ENCODE measurements at places on chromosomes 2 and 18.

DNA sequence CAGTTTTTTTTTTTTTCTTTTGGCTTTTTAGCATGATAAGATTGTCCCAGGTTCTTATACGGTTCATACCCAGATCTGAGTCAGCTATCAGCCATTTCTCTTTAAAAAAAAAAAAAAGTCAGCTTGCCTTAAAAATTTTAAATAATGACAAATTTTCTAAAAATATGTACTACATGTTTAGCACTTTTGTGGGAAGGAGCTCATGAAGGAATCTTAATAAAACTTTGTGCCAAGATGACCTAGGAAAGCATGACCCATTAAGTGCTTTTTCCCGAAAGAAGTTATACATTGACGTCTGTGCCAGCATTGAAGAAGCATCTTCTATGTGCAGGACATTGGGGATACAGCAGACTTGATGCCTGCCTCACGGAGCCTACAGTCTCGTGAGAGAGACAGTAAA lies 4.5 kb upstream of the RBMS1 start:
- DNase-seq, result no peak

DNA sequence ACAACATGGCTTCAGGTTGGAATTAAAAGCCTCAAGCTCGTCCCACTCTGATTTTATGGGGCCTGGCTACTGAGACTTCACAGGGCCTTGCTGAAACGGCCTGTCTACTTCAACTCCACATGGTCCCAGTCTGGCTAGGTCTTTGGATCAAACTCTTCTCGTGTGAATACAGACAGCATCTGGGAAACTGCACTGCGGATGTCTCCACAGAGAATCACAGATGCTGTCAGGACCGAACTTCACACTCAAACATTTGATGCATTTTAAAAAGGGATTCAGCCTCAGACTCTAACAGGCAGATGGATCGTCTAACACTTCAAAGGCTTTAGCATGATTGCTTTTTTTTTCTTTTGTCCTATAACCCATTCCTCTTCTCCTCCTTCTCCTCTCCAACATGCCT lies 198.5 kb downstream of the ZNF521 start:
- DNase-seq, result no peak

GRCh38 chr2:178271629-178272333 lies 77.5 kb downstream of the OSBPL6 start:
- DNase-seq, result no peak

- peak; percentile 98 for DNase-seq
Observed at GRCh38 chr2:216315802-216316603, 56.3 kb downstream of the MARCHF4 start.

DNA sequence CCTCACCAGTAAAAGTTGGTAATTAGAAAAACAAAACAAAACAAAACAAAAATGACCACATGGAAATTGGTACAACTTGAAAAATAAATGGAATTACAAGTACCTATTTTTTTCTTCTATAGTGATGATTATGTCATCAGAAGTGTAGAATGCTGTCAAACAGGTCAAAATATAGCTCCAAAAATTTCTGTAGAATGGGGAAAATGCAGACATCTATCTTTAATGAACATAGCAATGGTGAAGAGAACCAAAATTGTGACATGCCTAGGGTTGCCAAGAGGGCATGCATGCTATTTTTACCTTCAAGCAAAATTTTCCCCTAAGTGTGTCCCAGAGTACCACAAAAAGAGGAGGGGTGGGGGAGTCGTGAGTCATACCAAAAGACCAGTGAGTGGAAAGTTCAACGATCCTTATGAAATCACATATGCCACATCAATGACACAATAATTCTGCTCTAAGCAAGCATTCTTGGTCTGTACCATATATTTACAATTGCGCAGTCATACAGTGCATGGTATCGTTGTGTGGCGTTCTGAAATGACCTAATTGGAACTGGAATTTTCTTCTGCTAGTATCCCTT lies 1436.4 kb downstream of the SUCLG1 start:
- no peak for DNase-seq

DNA sequence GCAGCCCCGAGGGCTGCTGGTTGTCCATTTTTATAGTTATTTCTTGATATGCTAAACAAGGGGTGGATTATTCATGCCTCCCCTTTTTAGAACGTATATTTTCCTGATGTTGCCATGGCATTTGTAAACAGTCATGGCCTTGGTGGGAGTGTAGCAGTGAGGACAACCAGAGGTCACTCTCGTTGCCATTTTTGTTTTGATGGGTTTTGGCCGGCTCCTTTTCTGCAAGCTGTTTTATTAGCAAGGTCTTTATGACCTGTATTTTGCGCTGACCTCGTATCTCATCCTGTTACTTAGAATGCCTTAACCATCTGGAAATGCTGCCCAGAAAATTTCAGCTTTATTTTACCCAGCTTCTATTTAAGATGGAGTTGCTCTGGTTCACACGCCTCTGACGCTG lies 825.8 kb upstream of the CDH2 start:
- no peak for DNase-seq

- DNase-seq, result no peak
Observed at GRCh38 chr2:88086401-88086800, 18.8 kb downstream of the SMYD1 start.

DNA sequence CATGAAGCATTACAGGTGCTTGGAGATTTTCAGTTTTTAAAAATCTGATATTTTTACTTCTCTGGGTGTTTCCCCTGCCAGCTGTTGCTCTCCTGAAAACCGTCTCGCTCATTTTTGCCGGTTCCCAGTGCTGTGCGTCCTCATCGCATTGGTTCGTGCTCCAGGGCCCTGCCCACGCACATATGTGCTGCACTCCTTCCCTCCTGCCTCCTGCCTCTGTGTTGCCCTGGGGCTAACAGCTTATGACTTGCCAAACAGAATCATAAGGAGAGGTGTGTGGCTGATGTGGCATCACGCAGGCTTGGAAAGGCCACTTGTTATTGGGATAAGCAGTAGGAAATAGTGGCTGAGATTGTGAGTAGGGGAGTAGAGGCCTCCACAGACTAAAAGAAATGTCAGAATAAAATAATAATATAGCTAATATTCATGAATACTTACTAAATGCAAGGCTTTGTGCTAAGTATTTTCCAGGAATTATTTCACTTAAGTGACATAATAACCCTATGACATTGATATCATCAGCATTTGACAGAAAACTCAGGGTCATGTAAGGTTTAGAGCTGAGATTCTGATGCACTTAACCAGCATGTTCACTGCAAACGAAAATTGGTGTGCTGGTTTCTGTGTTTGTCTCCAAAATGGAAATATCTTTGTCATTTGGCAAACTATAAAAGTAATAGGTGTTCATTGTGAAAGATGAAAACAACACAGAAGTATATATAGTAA lies 53.5 kb downstream of the SLC4A1AP start:
- no peak for DNase-seq

- DNase-seq, result no peak
Observed at GRCh38 chr18:2610549-2610948, 39.2 kb downstream of the NDC80 start.

DNA sequence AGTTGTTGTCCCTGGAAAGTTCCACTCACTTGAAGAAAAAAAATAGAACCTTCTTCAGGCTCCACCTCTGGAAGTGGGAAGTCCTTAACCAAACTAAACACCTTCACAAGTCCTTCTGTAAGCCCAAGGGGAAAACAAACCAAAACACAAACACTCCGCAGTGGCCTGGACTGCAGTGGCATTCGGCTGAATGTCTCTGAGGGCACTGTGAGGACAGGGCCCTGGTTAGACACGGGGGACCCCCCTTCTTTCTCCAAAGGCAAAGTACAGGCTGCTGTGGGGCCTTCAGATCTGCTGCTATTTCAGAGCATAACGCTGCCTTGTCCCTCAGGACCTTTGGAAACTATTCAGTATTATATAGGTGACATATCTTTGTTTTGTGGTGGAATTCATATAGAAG lies 28.1 kb downstream of the FOSL2 start:
- DNase-seq, result no peak

DNA sequence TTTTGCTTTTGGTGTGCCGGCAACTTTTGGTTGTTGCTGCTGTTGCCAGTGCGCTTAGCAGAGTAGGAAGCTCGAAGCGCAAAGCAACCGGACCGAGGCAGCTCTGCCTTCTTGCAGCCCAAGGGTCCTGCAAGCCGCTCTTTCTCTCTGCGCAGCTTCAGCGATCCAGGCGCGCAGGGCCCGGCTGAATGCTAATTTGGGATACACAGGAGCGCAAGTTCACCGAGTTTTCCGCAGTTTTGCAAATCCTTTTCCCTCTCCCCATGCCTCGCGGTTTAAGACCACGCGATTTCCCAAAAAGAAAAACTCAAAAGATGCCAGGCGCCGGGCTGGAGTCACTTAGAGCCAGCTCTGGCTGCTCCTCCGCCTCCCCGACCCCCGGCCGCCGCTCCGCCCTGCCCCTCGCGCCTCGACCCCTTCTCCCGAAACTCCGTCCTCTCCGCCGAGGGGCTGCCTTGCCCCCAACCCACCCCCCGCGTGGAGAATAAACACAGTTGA lies 13.5 kb upstream of the SIX3 start:
- DNase-seq, result no peak

GRCh38 chr2:9153643-9153980 lies 53.0 kb upstream of the ASAP2 start:
- DNase-seq, result no peak

DNA sequence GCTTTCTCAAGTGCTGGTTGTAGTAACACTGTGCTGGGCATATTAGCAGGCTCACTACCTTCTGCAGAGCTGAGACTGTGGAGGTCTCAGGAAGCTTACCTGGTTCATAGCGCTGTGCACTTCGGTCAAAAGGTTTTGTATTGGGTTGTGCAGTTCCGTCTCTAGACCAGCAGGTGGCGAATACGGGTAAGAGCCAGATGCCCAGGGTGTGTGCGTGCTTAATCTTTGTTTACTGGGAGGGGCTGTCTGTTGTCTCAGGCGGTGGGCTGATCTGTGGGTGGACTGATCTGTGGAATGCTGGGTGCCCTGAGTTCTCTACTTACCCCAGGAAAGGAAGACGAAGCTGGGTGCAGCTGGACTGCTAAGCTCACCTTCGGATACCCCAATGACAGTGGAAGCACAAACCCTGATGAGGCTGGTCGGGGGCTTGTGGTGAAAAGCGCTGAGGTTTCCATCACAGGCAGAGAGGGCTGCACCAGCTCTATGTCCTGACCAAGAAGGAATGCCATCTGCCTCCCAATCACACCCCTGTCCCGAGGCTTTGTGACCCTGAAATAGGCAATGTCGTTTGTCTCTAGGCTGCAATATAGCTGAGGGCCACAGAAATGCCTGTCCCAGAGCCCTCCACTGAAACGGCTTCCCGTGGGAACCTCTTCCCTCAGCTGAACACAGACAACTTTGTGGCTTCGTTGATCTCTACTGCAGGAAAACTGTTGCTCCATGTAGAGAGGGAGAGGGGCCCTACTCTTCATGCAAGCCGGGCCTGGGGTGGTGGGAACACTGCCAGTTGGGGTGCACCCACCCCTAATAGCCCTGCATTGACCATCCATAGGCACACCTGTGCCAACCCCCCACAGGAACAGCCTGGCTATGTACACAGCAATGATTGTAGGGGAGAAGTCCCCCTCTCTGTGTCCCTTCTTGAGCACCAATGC lies 45.9 kb upstream of the FAM117B start:
- DNase-seq, result peak; percentile 74

- no peak for DNase-seq
Observed at GRCh38 chr2:228359473-228359872, 178.0 kb upstream of the SPHKAP start.

DNA sequence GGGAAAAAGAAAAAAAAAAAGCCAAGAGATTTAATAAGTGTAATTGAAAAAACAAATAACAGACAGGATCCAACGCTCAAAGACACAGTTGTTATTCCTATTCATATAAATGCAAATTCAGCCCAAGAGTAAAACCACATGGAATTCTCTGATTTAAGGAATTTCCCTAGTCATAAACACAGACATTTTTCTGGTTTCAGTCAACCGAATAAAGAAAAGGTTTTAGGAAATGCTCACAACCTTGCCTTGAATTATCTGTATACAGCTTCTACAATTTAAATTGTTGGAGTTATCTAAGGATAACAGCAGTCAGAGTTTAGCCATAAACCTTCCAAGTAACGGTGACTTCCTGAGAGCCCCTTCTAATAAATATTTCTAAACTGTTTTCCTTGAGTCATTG lies 122.7 kb downstream of the VWC2L start:
- DNase-seq, result no peak

DNA sequence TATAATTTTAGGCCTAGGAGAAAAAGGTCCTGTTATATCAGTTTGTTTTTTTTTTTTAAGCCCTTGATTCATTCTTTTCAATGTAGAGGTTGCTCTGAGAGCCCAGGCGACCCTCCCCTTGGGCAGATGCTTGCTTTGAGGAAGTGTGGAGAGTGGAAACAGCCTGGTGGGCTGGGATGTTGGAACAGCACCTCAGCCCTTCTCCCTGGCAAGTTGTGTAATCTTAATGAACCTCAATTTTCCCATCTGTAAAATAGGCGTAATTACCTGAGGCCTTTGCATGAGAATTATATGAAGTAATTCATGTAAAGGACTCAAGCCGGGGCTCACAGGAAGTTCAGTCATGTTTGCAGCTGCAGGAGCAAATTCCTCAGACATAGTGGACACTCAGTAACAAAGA lies 49.7 kb upstream of the POMC start:
- DNase-seq, result no peak

DNA sequence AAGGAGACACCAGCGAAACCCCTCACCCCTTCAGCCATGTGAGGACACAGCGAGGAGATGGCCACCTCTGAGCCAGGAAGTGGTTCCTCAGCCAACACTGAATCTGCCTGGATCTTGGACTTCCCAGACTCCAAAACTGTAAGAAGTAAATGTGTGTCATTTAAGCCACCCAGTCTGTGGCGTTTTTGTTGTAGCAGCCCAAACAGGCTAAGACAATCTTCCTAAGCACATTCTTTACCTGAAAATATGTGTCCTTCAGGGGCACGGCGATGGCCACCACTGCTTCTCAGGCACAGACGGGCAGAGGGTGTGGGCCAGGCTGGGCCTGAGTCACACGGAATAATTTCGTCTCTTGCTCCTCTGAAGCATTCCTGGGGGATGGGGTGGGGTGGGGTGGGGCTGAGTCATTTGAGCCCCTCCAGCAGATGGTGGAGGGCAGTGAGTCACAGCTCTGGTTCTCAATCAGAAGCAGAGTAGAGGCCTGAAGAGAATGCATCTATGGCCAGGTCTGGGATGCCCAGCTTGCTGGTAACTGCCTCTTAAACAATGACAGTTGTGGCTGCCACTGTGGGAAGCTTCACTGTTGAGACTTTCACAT lies 142.4 kb downstream of the CAPN13 start:
- DNase-seq, result peak; percentile 9

DNA sequence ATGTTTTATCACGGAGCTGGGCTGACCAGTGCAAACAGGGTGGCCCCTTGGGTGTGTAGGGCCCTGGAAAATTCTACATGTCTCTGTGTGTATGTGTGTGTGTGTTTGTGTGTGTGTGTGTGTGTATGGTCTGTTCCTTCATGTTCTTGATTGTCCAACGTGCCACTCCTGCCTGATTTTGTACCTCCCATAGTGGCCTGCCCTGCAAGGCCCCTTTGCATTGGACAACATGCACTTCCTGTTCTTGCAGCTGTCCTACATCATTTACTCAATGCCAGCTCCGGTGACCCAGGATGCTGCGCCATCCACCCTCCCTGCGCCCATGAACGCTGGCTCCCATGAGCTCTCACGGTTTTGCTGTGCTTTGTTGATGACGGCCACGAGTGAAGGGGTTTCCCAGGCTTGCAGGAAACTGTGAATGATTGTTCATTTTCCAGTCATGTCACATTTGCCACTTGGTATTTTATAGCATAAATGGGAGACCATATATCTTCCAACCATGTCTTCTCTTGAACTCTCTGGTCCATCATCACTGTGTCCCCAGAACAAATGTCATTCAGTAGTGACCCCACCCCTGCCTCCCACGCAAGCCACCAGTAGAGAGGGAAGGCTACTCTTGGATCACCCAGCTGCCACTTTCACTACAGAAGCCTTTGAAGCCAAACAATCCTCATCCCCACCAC lies 69.7 kb upstream of the NCK2 start:
- DNase-seq, result no peak

GRCh38 chr18:68822926-68823325 lies 25.0 kb downstream of the CCDC102B start:
- no peak for DNase-seq
